ENCODE measurements at places on chromosomes 6 and 20.
A peak's percentile ranks its signal among the peaks of the same experiment; 100 is the strongest.

DNA sequence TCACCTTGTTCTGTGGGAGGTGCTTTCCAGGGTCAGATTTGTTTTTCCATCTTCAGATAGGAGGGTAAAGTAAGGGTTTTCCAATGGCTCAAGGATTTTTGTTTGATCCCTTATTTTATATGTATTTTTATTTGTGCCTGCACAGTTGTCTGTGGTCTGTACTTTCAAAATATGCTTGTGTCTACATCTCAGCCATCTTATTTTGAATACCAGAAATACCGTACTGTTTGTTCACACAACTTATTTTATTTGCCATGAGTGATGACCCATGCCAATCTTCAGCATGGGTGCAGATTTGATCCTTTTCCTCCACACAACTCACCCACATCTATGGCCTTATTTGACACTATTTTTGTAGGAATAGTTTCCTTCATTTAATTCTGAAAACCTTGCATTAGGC, 72.2 kb upstream of the PTCHD4 start:
- no peak for DNase-seq

DNA sequence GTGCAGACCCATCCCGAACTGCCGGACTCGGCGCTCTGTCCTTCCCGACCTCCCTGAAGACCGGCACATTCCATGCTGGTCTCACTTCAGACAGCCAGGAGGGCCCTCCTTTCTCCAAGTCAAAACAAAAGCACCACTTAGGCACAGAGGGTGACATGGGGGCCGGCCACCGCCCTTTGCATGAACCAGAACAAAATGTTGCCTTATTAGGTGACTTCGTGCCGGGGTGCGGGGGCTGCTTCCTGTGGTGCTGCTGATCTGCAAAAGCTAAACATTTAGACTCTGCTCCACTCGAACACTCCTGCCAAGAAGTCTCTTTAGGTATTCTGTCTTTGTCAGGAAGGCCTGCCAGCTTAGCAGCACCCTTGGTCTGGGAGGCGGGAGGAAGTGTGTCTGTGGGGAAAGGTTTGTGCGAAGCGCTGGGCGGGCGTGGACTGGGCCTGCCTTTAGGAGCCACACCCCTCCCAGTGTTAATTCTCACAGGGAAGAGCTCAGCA, 133.8 kb downstream of the SMOC2 start:
- no peak for DNase-seq

DNA sequence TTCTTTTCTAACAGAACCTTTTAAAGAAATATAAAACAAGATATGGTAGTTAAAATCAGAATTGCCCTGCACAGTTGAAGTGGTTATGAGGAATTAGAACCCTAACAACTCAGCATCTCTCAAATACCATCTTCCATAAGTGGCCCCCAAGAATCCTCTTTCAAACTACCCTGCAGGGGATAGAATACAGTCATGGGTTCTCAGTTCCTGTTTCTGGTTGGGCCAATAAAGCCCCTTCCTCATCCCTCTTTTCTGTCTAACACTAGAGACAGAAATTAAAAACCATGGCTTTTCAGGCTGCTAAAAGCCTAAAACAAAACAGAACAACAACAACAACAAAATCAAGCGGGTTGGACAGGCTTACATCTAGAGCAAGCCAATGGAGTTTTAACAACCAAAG, 6.7 kb upstream of the LCA5 start:
- DNase-seq = no peak

- DNase-seq = no peak
Measured at GRCh38 chr6:137497721-137498463, 3.7 kb upstream of the OLIG3 start.

DNA sequence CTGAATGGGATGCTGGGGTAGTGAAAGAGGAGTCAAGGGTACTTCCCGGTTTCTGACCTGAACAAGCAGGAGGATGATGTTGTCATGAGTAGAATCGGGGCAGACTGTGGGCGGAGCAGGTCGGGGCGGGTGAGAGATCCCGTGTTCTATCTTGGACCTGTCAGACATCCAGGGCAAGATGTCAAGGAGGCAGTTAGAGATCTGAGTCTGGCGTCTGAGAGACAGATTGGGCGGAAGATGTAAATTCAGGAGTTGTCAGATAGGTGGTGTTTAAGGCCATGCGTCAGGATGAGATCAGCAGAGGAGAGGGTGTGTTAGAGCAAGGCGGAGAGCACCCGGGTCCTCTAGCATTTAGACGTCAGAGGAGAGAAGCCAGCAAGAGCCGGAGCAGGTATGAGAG, 115.5 kb downstream of the DLGAP4 start:
- no peak for DNase-seq

- peak; percentile 2 for DNase-seq
Measured at GRCh38 chr6:106730718-106731117, 101.3 kb downstream of the QRSL1 start.

GRCh38 chr6:162622572-162622971, 105.0 kb downstream of the PRKN start:
- DNase-seq = no peak

DNA sequence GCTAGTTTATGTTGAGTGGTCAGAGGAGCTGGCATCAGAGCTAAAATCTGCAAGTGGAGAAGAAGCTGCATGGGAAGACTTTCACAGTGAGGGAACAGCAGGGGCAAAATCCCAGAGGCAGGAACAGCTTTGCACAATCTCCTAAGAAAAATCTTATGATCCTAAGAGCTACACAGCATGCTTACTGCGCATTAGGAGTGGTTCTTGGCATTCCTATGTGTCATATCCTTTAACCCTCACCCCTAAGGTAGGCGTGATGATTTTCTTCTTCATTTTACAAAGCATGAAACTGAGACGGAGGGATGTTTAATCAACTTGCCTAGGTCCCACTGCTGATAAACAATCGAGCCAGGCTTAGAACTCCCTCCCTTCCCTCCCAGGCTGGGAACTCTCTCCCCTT, 313.6 kb upstream of the SULF2 start:
- peak; percentile 28 for DNase-seq

DNA sequence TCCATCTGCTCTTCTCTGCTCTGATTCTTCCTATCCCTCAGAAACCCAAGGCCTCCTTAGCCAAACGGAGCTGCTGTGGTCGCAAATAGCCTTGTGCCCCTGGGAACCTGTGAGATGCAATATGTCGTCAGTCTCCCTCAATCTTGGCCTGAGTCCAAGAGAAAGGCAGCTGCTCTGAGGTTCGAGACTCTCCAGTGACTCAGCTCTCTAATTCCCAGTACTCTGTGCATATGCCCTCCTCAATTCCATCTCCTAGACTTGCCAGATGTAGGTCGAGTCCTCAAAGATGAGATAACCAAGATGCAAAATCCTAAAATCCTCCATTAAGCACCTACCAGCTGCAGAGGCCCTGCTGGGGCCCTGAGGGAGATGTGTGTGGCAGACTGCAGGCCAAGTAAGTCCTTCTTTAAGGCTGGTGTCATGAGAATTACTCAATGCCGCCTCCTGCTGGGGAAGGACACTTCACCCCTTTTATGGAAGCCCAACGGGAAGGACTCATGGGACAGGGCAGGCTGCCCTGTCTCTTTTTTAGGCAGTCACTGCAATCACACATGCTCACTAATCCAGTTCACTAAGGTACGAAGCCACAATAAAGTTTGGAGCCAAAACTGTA, 28.5 kb downstream of the C6orf15 start:
- peak; percentile 90 for DNase-seq

GRCh38 chr6:92945799-92946198, 473.6 kb downstream of the EPHA7 start:
- DNase-seq = peak; percentile 3

DNA sequence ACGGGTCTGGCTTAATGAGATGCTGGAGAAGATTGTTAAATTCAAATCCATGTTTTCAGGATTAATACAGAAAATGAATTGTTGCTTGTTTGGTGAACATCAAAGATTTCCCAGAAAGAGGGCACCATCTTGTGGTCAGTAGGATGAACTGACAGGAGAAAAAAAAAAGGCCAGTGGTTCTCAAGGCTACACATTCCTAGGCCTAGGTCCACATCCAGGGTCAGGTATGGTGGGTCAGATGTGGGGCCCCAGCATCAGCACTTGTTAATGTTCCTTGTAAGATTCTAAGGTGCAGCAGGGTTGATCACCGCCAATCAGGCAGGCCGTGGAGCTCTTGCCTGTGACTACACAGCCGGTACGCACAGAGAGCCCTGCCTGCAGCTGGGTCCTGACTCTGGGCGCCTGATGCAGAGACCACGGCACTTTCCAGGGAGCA, 34.0 kb upstream of the FOXO3 start:
- DNase-seq = peak; percentile 76

GRCh38 chr6:169230322-169230665, 23.4 kb downstream of the THBS2 start:
- no peak for DNase-seq

DNA sequence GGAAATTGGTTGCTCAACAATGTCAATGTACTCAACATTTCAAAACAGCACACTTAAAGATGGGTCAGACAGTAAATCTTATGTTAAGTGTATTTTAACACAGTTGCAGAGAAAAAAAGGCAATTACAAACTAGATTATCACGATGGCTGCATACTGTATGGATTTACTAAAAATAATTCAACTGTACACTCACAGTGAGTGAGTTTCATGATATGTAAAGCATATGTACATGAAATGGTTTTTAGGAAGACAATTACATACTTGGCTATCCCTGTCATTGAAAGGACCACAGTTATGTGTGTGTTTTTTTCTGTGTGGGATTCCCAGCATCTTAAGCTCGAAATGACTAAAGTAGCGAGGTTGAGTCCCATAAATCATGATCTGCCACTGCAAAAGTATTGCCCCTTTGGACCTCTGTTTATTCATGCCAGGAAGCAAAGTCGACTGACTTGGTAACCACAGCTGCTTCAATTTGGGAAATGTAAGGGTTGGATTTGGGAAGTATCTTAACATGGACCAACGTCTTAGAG, 5.5 kb upstream of the SALL4 start:
- no peak for DNase-seq

DNA sequence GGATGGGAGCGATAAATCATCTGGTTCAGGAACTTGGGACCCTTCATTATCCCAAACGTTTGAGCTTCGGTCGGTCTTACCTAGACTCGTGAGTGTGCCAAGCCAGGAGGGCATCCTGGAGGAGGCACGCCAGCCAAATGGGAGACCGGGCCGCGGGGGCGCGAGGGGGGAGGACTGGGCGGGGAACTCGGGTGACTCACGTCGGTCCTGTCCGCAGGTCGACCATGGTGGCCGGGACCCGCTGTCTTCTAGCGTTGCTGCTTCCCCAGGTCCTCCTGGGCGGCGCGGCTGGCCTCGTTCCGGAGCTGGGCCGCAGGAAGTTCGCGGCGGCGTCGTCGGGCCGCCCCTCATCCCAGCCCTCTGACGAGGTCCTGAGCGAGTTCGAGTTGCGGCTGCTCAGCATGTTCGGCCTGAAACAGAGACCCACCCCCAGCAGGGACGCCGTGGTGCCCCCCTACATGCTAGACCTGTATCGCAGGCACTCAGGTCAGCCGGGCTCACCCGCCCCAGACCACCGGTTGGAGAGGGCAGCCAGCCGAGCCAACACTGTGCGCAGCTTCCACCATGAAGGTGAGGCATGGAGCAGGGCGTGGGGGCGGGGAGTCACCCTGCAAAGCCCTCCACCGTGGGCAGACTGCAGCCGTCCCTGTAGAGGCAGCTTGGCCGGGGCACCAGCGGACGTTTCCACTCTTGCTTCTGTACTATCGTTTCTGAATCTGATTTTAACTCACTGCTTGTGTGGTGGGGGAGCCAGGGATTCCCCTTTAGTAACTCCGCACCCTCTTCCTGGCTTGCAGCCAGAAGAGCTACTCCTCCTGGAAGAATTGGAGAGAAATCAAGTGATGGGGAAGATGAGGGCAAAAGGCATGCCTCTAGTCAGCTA, 2.7 kb downstream of the BMP2 start:
- peak; percentile 52 for DNase-seq

DNA sequence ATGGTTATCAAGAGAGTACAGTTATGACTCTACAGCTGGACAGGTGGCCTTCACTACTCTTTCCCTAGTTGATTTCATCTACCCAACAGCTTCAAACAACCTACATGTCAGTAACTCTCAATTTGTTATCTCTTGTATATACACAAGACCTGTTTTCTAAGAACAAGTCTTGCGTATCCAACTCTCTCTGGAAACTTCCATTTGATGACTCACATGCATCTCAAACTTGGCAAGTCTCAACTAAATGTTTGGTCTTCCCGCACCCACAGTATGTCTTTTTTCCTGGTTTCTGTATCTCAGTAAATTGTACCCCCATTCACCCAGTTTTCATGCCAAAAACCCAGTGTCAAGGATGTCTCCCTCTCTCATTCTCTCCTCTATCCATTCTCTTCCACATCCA, 97.7 kb downstream of the BTBD9 start:
- DNase-seq = peak; percentile 87

DNA sequence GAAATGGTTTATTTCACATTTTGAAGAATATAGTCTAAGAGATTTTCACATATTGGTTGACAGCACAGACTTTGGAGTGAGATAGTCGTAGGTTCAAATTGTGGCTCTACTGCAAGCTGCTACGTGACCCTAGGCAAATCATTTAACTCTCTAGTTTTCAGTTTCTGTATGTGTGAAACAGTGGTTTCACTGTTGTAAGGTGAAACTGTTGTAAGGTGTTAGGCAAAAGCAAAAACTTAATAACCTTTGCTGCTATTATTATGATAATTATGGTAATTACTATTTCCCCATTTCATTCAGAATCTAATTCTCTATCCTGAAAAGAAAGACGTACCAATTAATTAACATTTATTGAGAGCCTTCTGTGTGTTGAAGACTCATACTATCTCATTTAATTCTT, 144.2 kb downstream of the REV3L start:
- no peak for DNase-seq

DNA sequence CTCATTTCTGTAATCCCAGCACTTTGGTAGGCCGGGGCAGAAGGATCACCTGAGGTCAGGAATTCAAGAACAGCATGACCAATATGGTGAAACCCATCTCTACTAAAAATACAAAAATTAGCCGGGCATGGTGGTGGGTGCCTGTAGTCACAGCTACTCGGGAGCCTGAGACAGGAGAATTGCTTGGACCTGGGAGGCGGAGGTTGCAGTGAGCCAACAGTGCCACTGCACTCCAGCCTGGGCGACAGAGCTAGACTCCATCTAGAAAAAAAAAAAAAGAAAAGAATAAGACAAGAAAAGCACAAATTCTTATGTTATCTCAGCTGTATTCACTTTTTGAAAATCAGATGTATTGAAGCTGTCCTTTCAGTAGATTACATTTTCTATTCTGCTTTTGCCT, 289.4 kb downstream of the GRIK2 start:
- DNase-seq = no peak

DNA sequence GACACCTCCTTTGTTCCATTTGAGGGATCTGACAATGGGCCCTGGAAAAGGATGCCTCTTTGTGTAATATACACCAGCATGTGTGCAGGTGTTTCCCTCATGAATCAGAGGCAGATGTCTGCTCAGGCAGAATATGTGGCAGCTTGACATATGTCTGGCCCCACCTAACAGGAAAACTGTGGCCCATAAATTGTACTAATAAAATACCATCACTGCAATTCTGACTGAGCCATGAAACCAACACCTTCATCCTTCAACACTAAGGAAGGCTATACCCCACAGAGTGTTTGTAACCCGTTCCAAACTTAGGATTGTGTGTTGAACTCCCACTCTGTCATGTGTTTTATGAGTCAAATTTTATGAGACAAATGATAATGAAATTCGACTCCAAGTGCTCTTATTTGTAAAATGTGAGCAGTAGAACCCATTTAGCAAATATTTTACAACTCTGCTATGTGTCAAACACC, 22.7 kb downstream of the LAMA4 start:
- DNase-seq = peak; percentile 57

- DNase-seq = no peak
Measured at GRCh38 chr20:4043796-4044195, 28.4 kb upstream of the RNF24 start.

- no peak for DNase-seq
Measured at GRCh38 chr6:135096403-135097130, 41.9 kb upstream of the HBS1L start.

GRCh38 chr6:133418108-133418507, 177.0 kb downstream of the EYA4 start:
- no peak for DNase-seq

All from choroid plexus epithelial cell (primary cell).